Urothelium cell line (cell line): ENCODE measurements at places on chromosomes 1 and 21.

DNA sequence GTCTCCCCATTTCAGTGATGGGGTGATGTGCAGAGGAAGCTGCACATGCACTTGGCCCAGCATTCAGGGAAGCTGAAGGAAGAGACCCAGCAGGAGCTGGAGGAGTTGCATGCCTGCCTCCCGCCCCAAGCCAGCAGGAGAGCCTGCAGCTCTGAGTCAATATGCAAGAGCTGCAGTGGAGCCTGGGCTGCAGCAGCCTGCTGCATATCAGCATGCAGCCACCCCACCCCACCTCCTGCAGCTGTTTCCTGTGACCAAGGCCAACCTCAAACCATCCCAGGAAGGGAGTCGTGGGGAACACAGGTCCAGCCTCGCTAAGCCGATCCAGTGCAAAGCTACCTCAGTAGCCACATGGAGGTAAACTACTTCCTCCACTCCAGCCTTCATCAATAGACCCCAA is 18.9 kb downstream of the AGT start:
- no peak for DNase-seq

DNA sequence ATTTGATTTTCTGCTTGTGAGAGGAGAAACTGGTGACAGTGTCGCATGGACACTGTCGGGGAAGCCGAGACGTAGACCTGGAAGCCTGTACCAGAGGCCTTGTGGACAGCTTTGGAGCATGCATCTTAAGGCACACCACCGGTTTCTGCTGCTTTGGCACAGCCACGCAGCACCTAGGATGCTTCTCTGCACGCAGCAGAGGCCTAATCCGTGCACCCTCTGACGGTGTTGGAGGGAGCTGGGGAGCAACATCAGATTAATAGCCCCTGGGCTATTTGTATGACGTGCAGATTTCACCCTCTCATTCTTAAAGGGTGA is 30.3 kb downstream of the TEX35 start:
- DNase-seq = peak; percentile 58

- no peak for DNase-seq
Measured at GRCh38 chr1:54850069-54850730, 36.8 kb downstream of the DHCR24 start.

DNA sequence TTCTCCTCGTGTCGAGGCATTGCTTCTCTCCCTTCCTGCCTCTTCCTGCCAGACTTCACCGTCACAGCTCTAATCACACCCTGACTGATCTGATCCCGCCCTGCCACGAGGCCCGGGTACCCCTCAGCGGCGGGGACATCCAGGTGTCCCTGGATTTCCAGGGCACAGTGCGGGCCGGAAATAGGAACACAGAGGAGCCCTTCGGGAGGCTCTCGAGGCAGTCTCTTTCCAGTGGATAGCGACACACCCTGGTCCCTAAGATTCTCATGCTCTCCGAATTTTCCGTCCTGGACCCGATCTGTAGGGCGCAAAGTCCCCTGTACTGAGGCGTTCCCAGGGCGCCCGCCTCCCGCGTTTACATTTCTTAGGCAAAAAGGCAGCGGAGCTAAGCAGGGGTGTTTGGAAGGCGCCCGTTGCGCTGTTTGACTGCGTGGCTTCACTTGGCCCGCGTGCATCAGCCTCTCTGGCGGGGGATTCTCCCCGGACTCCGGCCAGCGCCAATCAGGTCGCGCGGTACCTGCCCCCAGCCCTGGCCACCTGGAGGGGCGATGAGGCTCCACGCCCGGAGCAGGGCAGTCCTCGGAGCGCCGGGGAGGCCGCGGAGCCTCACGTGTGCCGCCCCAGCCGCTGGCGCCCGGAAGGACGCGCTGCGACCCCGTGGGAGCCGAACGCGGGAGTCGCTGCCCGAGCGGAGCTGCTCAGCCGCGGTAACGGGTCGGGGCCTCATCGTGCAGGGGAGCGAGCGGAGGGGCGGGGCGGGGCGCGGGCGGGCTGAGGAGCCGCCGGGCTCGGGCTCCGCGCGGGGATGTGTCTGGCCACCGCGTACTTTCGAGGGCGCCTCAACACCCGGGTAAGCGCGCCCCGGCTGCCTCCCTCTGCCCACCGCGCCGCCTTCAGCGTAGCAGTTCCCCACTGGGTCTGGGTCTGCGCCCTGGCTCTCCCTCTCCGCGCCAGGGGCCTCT is at the start of gene FAM163A:
FAM163A (plus strand) TSS at position 575 of the 962 bp plus-strand sequence. CDS start 69,807 bp downstream, outside the sequence.
- DNase-seq = peak; percentile 42

DNA sequence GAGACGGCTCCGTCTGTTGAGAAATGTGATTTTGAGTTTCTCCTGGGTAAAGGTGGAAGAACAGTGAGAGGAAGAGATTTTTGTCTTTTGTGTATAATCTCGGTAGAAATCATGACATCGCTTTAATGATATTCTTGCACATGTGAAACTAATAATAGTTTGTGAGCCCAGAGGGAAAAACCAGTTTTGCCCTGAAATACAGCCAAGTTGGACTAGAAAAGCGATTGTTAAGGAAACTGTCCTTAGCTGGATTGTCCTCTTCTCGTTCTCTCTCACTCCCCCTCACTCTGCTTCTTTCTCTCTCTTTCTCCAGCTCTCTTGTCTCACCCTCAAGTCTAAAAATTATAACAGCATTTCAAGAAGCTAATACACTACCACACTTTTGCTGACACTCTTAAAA is 17.1 kb downstream of the KCNJ6 start:
- no peak for DNase-seq

- DNase-seq = no peak
Measured at GRCh38 chr1:225514671-225515081, 86.8 kb upstream of the LBR start.

- peak; percentile 58 for DNase-seq
Measured at GRCh38 chr1:227356620-227357146, 38.4 kb upstream of the CDC42BPA start.

GRCh38 chr1:220914283-220915116 is 35.3 kb downstream of the HLX start:
- DNase-seq = no peak
